ENCODE measurements at places on chromosomes 12 and 14. TPM values are rescaled to one million over a fixed set of nuclear protein-coding genes. Genes with fewer than 3 reads are reported as not detected.

Gene PLA2G1B
- total RNA-seq: not detected

Gene REM2
- total RNA-seq: 0.52 TPM

Gene DMAC2L
- total RNA-seq: 15.7 TPM

Gene CPM
- total RNA-seq: 0.87 TPM

Gene SLC6A15
- not detected for total RNA-seq

Gene SMCO2
- total RNA-seq: 0.22 TPM

Gene GUCY2C
- not detected for total RNA-seq

Gene FAM181A
- not detected for total RNA-seq

GRCh38 chr14:63237791-63238190 lies 33.5 kb downstream of the RHOJ start:
- no peak for DNase-seq

DNA sequence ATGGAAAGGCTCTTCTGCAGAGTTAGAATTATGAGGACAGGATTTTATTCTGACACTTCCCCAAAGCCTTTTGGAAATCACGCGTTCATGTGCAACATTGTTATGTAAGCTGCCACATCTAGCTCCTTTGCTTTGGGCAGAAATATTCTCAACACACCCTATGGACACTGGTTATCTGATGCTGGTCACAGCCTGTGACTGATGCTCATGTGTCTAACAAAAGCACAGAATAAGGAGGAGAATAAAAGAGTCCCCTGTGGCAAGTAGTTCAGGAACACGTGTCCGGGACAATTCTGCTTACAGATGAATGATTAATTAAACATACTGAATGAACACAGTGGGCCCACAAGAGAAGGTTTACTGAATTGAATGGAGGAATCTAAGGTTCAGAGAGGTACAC lies 22.1 kb downstream of the FOXN3 start:
- DNase-seq: no peak

DNA sequence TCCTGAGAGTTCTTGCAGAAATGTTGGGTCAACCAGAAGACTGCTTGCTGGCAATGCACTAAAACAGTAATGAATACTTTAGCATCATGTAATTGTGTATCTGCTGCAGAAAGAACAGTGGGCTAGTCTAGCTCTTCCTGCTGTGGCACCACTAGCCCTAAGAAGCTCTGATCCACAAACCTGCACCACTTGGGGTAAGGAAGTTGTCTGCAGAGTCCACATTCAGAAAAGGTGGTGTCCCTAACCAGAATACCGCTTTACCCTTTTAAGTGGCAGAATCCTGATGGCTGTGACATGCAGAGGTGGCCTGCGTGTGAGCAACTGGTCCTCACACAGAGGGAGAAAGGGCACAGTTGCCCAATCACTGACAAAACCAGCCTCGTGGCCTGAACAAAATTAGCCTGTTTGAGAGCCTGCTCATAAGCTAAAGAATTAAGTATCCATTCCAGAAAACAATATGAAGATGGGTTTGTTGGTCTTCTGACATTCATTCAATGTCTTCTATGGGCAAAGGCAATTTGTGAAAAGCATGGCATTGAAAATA lies 165.8 kb downstream of the PPM1H start:
- no peak for DNase-seq

DNA sequence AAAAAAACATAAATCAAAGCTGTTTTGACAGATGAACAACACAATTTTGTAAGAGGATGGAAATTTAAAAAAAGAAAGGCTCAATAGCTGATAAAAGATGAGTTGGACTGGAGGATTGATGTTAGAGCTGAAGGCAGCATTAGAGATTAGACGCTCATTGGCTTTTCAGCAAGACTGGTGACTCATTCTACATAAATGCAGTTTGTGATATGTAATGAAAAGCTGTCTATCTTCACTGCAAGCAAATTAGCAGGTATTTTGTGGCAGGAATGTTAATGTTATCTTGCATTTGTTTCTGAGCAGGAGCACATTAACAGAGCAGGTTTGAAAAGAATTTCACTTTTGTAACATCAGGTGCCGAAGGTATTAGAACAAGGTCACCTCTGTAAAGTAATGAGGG lies 442.7 kb upstream of the NOVA1 start:
- DNase-seq: no peak

DNA sequence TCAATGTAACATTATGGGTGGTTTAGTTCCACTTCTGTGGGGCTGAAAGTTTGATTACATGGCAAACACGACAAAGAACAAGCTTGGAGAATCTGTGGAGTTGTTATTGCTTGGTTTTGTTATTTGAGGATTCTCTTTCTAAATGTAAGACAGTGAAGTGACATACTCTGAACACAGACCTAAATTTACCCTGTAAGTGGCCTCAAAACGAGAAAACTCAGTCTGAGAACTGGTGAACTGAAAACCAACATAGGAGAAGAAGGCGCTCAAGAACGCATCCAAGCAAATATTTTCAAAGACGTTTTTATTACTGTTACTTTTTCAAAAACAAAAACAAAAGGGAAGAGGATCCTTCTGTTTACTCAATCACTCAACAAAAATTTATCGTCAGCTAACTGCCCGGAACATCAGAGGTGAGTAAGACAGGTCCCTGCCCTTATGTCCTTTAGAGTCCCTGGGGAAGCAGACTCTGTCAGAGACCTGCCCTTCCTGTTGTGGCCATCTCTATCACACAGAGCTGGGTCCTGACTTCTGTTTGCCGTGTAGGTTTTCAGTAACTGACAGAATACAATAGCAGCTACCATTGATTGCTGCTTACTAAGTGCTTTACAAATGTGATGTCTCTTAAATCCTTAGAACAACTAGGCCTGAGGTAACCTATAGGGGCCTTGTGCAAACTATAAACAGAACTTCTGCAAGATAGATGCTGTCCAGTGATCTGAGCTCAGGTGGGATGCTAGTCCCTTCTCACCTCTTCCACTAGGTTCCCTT lies 79.3 kb upstream of the C12orf71 start:
- DNase-seq: no peak

DNA sequence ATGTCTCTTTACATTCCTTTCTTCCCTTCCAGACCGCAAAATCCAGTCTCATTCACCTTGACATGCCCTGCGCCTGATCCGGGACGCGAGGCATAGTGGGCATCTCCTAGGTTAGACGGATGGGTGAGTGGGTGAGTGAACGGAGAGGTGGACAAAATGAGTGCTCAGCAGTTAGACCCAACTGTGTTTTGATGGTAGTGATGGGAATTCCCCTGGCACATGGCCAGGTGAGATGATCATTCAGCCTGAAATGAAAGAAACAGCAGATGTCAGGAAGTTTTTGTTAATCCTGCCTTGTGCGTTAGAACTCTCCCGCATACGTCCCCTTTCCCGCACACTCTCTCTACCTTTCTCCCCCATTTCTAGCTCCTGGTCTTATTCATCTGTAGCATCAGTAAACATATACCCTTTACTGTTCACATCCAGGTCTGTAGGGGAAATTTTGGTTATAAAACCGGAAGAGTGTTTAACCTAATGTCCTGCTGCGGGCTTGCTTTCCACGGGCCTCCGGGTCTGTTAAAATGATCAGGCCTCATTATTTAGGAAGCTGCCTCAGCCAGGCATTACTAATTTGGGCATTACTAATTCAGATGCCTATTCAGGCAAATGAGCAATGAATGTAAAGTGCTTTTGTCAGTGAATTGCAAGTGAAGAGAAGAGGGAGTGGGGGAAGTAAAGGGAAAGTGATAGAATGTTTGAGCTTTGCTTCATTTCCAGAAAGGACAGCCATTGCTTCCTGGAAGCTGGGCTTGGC lies 172.8 kb downstream of the ETV6 start:
- DNase-seq: no peak

Data from activated CD4-positive, alpha-beta T cell treated with anti-CD3 and anti-CD28 coated beads, Interleukin-2, amount 10 ng/mL, durations not matched to agents 7 days and 5 days (primary cell).